Activated CD4-positive, alpha-beta T cell treated with anti-CD3 and anti-CD28 coated beads for 36 hours (primary cell): ENCODE measurements at places on chromosomes 13 and 19. TPM values are rescaled to one million over a fixed set of nuclear protein-coding genes. Genes with fewer than 3 reads are reported as not detected.

The TEAD2 gene
- not detected for total RNA-seq

DNA sequence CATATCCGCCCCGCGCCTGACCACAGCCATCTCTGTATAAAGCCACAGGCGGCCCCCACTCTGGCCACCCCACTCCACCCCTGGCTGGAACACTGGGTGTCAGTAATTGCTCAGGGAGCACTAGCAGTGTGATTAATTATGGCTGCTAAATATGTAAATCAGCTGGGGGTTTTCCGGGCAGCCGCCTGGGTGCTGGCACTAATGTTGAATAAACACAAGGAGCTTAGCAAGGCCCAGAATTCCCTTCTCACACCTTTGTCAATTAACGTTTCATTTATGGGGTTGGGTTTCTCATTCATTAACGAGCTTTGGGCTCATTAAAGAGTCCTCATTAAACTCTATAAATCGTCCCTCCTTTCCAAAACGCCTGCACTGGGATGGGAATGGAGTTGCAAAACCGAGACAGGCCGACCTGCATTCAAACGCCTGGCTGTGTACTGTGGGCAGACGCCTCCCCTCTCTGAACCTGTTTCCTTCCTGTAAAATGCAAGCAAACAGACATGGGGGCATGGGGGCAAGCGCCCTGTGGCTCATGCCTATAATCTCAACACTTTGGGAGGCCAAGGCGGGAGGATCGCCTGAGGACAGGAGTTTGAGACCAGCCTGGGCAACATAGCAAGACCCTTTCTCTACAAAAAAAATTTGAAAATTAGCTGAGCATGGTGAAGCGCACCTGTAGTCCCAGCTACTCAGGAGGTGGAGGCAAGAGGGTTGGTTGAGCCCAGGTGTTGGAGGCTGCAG lies 17.7 kb upstream of the OLFM2 start:
- no peak overlapping the region for H3K27ac ChIP-seq
- no peak overlapping the region for H3K4me3 ChIP-seq
- peaks cover 2% of the 10 kb centered on the region for H3K27me3 ChIP-seq
- DNase-seq, result no peak
- H3K36me3 ChIP-seq, result no peaks in the 10 kb centered on the region

DNA sequence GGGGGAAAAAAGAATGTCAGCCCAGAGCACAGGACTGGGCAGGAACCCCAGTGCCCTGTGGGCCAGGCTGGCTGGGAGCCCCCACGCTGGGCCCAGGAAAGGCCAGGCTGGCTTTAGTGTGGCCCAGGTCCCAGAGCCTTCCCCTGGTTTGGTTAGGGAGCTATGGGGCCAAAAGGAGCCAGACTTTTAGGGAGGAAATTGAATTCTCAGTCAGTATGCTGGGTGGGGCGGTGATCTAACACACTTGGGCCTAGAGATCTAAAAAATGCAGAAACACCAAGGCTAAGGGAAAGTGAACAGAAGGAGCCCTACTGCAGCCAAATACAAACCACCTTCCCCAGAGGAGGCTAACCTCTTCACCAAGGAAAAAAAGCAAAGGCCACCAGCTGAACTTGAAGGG lies 137.5 kb downstream of the CRYL1 start:
- H3K4me1 ChIP-seq, result peaks cover 7% of the 10 kb centered on the region
- no peaks in the 10 kb centered on the region for H3K27me3 ChIP-seq
- H3K4me3 ChIP-seq, result no peak overlapping the region
- no peaks in the 10 kb centered on the region for H3K36me3 ChIP-seq
- H3K27ac ChIP-seq, result no peak overlapping the region

GRCh38 chr19:54133957-54134590 lies 3.5 kb upstream of the CNOT3 start:
- no peak for DNase-seq
- H3K27me3 ChIP-seq, result no peaks in the 10 kb centered on the region
- H3K27ac ChIP-seq, result no peak overlapping the region
- no peak overlapping the region for H3K4me3 ChIP-seq

- H3K4me3 ChIP-seq, result no peak overlapping the region
- peak overlapping the region; percentile 65 for H3K27ac ChIP-seq
- H3K4me1 ChIP-seq, result peaks cover 44% of the 10 kb centered on the region
- no peaks in the 10 kb centered on the region for H3K27me3 ChIP-seq
- no peak for DNase-seq
These were observed 10.8 kb downstream of the CLN5 start for GRCh38 chr13:77002590-77003190.
